ENCODE measurements at places on chromosomes 3 and 15.

DNA sequence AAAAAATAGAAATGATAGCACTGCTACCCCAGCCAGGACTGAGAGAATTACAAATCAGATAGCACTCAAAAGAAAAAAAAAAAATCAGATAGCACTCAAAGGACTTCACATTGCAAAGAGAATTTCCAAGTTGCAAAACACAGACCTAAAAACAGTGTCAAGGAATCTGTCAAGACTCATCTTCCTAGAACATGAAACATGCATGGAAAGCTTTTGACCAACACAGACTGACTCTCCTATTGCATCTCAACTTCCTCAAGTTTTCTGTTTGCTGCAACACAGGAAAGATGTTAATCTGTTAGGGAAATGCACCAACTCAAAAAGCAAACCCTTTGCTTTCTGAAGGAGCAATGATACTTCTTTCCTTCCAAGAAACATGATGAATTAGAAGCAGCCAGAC, 42.3 kb downstream of the RAB27A start:
- no peak for DNase-seq

GRCh38 chr3:16865335-16865734, 19.4 kb upstream of the PLCL2 start:
- DNase-seq = no peak

GRCh38 chr15:80072285-80072994, 13.0 kb downstream of the ZFAND6 start:
- DNase-seq = no peak

DNA sequence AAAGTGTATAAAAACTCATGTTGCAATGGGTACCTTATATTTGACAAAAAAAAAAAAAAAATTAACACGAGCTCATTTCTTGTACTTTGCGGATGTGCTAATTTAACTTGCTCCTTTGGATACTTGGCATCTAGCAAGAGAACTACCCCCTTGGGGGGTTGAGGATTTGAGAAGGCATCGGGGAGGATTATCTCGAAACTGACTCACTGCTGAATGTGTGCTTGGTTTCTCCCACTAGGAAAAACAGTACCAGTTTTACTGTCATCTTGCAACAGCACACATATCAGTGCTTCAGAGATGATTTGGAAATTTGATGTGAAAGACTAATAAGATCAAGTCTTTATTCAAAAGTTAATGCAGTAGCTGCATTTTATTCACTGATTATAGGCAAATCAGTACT, 891 bp downstream of the EXOG start:
- no peak for DNase-seq

DNA sequence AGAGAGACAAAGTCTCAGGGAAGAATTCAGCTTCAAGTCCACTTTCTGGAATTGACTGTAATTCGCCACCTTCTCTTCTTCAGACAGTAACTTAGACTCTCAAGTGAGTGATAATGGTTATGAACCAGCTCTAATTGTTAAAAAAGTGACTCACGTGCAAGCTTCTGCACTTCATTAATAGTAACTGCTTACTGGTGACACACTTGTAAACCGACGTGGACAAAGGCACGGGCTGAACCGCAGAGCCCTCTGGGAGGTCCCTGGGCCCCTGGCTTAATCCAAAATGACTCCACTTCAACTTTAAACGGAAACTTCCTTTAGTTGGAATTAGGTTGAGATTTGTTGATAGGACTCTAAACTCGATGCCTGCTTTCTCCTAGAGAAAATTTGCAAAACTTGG, 17.0 kb downstream of the MUC4 start:
- DNase-seq = no peak

GRCh38 chr15:39471785-39472574, 108.9 kb upstream of the THBS1 start:
- no peak for DNase-seq

DNA sequence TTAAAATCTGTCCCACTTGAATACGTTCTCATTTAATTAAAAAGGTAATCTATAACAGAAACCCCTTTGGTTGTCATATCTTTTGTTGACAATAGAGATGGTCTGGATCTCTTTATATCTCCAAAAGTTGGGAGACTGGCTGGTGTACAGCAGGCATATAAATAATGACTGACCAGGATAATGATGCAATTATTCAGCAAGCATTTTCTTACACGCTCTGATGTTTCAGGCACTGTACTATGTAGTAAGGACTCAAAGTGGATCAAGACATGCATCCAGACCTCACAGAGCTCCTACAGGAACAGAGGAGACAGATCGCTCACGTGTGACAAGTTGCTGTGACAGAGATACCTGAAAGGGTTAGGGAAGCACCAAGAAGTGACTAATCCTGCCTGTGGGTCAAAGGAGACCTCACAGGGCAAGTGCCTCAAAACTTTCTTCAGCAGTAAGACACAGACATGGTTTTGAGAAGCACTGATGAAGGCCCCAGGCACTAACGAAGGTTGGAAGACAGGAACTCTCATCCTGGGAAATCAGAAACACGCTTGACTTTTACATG, 25.7 kb downstream of the VPS39 start:
- no peak for DNase-seq

- no peak for DNase-seq
These were observed 44.0 kb upstream of the MAGI1 start for GRCh38 chr3:66082679-66083078.

GRCh38 chr3:107710851-107711250, 188.1 kb downstream of the BBX start:
- DNase-seq = no peak

GRCh38 chr15:60795471-60795870, 316.5 kb upstream of the ICE2 start:
- DNase-seq = no peak

- DNase-seq = no peak
These were observed 424.7 kb downstream of the ZBBX start for GRCh38 chr3:166955201-166955939.

DNA sequence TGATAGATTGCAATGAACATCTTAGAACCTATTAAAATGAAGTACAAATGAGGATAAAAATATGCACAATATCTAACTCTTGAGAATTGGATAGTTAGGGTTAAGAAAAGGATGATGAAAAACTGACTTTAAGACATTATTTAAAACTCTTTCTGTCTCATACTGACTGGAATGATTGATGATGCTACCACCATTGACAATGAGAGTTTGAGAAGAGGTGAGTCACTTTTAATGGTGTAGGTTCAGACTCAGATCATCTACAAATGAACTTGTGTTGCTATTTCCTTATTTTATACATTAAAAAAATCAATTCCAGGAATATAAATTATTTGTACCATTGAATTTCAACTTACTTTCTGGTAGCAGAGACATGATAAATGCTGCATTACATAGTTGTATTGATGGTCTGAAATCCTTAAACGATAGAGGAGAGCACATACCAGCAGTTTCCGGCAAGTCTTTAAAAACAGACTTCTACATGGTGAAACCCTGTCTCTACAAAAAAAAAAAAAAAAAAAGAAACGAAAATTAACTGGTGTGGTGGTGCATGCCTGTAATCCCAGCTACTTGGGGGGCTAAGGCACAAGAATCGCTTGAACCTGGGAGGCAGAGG, 409.0 kb downstream of the OTOL1 start:
- DNase-seq = no peak

DNA sequence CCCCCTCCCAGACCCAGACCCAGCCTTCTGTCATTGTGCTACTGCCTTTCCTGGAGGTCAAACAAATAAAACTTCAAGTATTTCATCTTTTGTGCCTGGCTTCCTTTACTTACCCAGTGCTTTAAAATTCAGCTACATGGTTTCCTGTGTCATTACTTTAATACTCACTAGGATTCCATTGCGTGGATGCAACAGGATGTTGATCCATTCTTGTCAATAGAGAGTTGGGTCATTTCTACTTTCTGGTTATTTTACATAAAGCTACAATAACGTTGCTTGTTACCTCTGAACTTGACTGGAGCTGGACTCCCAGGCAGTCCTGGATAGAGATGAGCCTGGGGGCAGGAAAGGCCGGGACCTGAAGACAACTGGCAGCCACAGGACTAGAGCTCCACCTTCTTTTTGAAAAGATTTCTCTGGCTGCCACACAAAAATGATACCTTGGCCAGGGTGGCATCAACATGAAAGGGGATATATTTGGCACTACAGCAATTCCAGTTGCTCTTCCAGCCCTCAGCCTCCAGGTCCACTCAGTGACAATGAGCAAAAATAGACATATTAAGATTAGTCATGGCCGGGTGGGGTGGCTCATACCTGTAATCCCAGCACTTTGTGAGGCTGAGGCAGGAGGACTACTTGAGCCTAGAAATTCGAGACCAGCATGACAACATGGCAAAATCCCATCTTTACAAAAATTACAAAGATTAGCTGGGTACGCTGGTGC, 23.3 kb upstream of the HEG1 start:
- no peak for DNase-seq

- DNase-seq = no peak
These were observed 181.4 kb downstream of the GREM1 start for GRCh38 chr15:32899126-32899596.

DNA sequence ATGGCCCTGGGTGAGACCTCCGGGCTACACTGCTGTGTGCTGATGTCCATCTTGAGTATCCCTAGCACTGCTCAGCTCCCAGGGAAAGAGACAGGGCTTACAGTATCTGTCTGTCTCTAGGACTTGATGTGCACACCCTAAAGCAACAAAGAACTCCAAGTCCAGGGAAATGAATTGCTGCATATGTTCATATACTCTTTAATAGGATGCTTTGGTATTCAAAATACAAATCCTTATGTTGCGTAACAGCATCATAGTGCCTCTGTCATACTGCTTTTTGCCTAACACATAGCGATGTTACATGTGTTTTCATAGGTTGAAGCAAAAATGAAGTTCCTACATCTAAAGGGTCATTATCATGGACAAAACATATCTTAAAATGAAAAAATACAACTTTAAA, 299.9 kb downstream of the SLC9A9 start:
- no peak for DNase-seq

- no peak for DNase-seq
These were observed 48.6 kb upstream of the SLCO2A1 start for GRCh38 chr3:134078169-134078831.

GRCh38 chr15:54091651-54092050, 113.4 kb downstream of the UNC13C start:
- DNase-seq = no peak

GRCh38 chr3:6644070-6644929, 216.6 kb upstream of the GRM7 start:
- no peak for DNase-seq

- no peak for DNase-seq
These were observed 138.5 kb upstream of the ABI3BP start for GRCh38 chr3:101131767-101132166.

DNA sequence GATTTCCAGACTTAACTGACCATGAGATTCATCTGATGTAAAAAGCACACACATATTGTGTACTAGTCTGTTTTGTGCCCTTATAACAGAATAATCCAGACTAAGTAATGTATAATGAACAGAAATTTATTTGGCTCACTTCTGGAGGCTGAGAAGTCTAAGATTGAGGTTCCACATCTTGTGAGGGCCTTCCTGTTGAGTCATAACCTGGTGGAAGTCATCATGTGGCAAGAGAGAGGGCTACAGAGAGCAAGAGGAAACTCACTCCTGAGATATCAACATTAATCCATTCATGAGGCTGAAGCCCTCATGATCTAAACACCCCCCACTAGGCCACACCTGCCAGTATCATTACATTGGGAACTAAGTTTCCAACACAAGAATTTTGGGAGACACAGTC, 977.6 kb downstream of the MCTP2 start:
- DNase-seq = no peak

DNA sequence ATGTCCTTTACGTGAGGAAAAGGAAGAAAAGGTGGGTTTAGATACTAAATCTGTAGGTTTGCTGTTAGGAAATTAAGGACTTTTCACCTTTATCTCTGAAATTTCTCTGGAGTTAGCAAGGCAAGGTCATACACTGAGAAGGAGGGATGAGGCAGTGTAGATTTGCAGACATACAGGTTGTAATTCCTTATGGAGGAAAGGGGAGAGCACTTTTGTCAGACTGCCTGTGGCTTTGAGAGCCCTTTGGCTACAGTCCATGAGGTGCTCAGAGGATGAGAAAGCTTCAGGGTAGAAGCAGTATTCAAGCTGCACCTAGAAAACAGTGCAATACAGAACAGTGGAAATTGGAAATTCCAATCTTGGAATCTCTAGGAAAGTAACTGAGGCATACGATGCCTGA, 8.3 kb downstream of the RPL14 start:
- no peak for DNase-seq

DNA sequence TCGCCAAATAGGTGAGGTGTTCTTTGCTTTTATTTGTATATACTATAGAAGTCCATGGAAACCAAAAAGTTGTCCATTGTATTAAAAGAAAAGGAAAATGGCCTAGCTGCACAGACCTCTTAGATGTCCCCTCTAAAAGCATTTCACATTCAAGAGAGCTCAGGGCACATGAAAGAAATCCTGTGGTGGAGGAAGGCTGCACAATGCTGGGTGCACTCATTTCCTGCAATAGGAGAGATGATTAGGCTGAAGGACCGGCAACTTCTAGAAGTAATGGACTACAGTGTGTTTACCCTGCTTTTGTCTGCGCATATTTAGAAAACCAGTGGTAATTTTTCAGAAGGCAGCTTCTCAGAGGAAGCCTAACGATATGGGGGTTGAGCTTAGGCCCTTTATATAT, 25.4 kb downstream of the PPM1L start:
- no peak for DNase-seq

- no peak for DNase-seq
These were observed 216.9 kb downstream of the ROBO2 start for GRCh38 chr3:77256584-77257503.

- DNase-seq = peak; percentile 6
These were observed 64.0 kb upstream of the CPOX start for GRCh38 chr3:98657457-98657856.

DNA sequence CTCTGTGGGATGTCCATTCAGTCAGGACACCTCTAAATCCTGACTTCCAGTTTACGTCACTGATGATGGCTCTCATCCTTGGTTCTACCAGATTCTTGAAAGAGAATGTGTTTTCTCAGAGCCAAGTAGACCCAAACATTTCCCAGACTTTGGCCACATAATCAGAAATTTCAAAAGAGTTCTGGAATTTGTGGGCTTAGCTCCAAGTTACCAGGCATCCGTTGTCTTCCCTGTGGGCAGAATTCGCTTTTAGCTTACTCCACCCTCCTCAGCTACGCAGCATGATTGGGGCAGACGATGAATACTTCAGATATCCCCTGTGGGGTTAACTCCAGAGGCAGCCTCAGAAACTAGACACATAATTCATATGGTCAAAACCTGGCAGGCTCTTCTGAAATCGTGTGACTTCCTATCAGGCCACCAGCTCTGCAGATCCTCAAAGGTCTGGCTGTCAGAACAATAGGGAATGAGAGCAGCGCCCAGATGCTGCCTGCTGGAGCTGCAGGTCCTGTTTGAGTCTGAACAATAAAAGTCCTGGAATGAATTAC, 30.6 kb downstream of the CRTC3 start:
- no peak for DNase-seq

GRCh38 chr3:49351521-49352011, 6.6 kb downstream of the GPX1 start:
- no peak for DNase-seq

GRCh38 chr3:124636863-124637296, 93.4 kb upstream of the UMPS start:
- no peak for DNase-seq

DNA sequence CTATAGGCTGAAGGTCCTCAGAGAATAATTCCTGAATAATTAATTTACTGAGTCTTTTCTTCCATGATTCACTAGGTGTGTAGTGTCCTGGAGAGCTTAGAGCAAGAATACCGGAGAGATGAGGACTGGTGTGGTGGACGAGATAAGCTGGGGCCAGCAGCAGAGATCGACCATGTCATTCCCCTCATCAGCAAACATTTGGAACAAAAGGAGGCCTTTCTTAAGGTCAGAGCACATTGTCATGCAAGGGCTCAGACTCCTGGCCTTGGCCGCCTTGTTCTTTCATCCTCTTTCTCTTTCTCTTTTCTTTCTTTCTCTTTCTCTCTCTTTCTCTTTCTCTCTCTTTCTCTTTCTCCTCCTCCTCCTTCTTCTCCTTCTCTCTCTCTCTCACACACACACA, 291.4 kb upstream of the UMPS start:
- no peak for DNase-seq
